ENCODE measurements at places on chromosomes 1 and 21. TPM values are rescaled to one million over a fixed set of nuclear protein-coding genes. Genes with fewer than 3 reads are reported as not detected.
A peak's percentile ranks its signal among the peaks of the same experiment; 100 is the strongest.

The FCRL3 gene
- total RNA-seq, result 0.20 TPM

The RGS1 gene
- total RNA-seq, result 19.9 TPM

GRCh38 chr1:3626025-3626424, 1.2 kb downstream of the TPRG1L start:
- DNase-seq, result no peak

GRCh38 chr1:21034725-21035628, 141.7 kb downstream of the EIF4G3 start:
- peak; percentile 93 for DNase-seq

GRCh38 chr1:243495442-243496186, 239.8 kb downstream of the SDCCAG8 start:
- no peak for DNase-seq

GRCh38 chr1:16080422-16081150, 7.1 kb upstream of the FAM131C start:
- DNase-seq, result no peak

DNA sequence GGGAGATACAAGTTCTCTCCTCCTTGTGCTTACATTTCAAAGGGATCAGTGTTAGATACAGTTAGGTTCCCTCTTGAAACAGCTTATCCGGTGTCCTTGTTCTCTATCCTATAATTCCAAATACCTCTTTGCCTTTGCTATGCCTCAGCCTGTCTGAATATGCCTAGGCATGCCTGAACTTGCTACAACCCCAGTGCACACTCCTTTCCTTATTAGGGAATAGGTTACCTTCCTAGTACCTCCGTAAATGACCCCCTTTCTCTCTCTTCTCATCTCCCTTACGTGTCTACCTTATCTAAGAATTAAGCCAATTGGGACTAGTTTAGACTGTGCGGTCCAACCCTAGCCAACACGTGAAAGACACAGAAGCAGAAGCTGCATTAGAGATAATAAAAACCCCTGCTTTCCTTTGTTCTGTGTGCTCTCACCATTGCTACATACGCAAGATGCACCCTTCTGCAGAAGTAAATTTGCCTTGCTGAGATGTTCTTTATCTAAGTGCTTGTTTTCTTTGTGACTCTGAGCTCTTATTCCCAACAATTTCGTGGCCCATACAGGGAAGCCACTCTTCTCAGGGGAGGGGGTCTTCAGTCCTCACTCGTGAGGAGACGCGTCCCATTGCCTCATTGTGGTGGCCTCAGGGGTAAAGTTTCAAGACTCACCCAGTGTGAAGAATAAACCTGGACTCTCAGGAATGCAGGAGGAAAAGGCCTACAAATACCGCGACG, 802.1 kb downstream of the PLA2G4A start:
- no peak for DNase-seq

The S1PR1 gene
- 71.5 TPM for total RNA-seq

The SRGAP2B gene
- total RNA-seq, result 8.0 TPM

The PDZK1 gene
- total RNA-seq, result 0.27 TPM

The MCM3AP gene
- 72.2 TPM for total RNA-seq

The GBP2 gene
- 19.0 TPM for total RNA-seq

The ZMYND12 gene
- total RNA-seq, result 6.5 TPM

The IVL gene
- not detected for total RNA-seq

The ATXN7L2 gene
- total RNA-seq, result 5.8 TPM

DNA sequence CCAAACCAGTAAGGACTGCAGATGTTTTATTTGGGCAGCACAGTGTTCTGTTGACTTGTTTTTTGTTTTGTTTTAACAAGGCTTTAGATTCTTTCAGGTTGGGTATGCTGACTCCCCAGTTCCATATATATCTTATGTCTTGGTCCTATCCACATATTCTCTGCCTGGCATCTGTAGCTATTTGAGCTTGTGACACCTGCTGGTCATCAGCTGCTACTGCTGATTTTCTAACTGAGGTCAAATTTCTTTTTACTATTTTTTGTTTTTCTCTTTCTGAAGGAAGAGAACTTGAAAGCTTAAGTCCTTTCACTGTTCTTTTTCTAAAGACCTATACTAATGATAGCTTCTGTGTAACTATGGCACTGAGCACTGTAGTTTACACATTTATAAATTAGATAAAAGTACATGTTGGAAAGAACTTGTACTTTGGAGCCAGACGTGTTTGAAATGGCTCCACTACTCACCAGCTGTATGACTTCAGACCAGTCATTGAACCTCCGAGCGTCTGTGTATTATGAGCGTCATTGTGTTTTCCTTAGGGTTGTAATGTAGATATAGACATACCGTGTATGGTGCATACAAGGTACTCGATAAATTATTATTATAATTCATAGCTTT, 109.4 kb downstream of the NRDC start:
- peak; percentile 22 for DNase-seq

The PRRX1 gene
- 56.4 TPM for total RNA-seq

DNA sequence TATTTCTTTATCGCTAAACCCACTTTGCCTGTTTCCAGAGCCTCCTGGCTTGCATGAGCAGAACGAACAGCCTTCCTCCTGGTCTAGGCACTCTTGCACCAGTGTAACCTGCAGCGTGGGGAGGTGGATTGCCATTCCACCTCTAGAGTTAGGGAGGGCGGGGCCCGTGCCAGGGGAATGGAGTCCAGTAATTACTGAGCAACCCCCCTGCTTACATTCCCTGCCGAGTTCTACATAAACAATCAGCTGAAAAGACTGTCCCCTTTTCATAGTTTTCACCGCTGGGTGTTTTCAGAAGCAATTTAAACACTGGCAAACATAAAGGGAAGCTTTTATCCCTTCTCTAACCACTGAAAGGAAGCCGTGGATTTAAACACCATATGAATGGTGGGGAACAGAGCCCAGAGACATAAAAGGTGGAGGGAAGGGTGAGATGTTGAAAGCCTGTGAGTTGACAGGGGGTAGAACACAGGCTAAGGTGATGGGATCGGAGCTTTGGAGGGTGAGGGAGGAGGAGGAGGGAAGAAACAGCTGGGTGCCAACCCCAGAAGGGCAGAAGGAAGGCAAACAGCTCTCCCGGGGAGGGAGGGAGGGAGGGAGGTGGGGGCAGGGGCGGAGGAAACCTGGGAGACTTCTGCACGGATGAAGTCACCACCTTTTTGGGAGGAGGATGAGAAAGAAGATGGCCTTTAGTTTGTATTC, 68.0 kb upstream of the WDR26 start:
- DNase-seq, result peak; percentile 45

The PLA2G5 gene
- 2.7 TPM for total RNA-seq

- no peak for DNase-seq
Measured at GRCh38 chr1:160168016-160168415, 16.6 kb downstream of the ATP1A4 start.

- DNase-seq, result no peak
Measured at GRCh38 chr21:35611708-35612132, 448.6 kb downstream of the SETD4 start.

DNA sequence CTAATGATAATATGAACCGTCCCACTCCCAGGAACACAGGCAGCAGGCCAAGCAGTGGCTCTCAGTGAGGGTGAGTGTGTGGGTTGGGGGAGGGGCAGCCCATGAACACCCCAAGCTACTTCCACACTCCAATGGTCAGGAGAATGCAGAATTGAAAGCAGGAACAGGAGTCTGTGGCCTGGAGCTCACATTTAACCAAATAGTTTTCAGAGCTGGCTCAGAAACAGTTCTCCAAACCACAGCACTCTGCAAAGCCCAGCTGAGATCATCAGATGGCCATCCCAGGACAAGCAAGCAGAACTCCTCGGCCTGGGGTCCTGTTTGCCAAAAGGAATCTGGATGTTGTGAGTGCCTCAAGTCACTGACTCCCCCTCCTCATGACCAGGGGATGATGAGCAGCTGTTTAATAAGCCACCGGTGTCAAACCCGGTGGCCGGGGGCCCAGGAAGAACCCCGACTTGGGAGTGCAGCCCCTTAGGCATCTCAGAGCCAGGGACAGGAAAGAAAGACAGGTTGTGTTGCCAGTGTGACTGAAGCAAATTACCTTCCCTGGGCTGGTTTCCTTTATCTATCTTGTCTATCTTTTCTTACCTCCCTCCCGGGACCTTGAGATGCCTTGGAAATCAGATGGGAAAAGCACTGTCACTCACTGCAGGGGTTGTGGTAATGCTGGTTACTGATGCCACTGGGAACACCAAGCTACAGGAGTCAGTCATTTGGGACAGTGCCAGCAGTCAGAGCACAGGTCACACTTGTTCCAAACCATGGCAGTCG, 20.4 kb downstream of the DEGS1 start:
- peak; percentile 92 for DNase-seq

GRCh38 chr1:231976231-231976630, 349.6 kb downstream of the DISC1 start:
- DNase-seq, result no peak

GRCh38 chr1:198970916-198971315, 332.1 kb downstream of the PTPRC start:
- no peak for DNase-seq

The DCST1 gene
- total RNA-seq, result not detected

GRCh38 chr1:29117381-29117780, 6.3 kb downstream of the TMEM200B start:
- DNase-seq, result no peak

The CYP4B1 gene
- total RNA-seq, result 72.4 TPM

DNA sequence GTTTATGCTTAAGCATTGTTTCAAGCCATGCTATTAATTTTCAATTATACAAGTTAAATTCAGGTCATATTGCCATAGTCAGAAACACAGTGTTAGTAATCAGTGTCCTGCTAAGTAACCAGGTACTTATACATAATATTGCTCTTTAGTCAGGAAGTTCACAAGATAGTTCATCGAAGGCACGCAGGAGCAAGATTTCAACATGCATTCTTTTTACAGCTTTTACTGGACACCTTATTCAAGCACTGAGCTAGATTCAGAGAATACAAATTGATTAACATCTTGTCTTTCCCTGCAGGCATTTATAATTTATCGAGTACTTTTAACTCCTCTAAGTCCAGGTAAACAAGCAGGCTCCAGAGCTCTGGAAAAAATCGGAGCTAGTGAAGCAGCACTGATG, 202.3 kb upstream of the BRINP3 start:
- DNase-seq, result no peak

DNA sequence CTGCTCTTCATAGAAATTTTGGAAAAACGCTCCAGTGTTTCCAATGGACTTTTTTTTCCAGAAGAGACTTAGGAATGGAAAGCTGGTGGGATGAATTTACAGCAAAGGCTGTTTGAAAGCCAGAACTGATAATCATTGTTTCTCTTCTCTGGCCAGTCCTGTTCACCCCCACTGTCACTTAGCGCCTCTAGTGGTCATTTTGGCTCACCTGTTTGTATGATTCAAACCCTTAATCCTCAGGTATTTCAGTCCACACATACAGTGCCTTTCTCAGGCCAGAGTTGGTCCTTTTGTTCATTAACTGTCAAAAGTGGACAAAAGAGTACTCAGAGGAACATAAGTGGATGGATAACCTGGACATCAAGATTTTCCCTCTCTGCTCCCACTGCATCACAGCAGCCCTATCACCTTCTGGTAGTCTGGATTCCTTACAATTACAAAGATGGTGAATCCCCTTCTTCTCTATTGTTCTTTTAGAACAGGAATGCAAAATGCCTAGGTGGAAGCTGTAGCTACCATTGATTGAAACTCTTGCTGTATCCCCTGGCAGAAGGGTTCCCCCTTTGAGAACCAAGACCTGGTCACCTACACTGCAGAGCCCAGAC, 177.6 kb upstream of the OLFM3 start:
- peak; percentile 5 for DNase-seq

The GPR37L1 gene
- 0.22 TPM for total RNA-seq

DNA sequence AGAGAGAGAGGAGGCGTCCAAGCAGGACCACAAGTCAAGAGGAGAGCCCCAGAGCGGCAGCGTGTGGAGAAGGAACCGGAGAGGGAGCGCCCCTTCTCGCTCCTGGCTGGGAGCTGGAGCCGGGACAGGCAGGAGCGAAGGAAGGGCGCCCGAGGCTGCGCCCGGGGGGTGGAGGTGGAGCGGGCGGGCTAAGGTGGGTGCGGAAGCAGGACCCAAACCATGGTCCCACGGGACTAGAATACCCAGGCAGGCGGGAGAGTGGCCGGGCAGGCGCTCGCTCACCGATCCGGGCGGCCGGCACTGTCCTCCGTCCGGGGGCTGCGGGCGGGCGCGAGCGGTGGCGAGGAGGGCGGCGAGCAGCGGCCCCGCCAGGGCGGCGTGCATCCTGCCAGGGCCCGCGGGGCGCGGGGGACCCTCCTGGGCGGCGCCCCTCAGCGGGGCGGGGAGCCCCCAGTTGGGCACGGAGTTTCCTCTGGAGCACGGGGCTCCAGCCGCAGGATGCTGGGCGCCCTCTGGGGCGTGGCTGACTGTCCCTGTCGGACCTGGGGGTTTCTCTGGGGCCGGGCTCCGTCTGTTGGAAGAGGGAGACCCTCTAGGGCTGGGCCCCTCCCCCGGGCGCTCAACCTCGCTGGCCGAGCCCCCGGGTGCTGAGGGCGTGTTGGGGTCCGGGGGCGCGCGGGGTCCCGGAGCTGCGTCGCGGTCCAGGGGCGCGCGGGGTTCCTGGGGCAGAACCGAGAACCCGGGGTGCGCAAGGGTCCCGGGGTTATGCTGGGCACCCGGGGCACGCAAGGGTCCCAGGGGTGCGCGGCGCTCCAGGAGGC, 569 bp downstream of the TRABD2B start:
- DNase-seq, result no peak
